ENCODE measurements at places on chromosomes 4 and X. TPM values are rescaled to one million over a fixed set of nuclear protein-coding genes. Genes with fewer than 3 reads are reported as not detected.

EDNRA gene
- 0.21 TPM for total RNA-seq

CTAG1B gene
- total RNA-seq: not detected

SLC7A11 gene
- 18.7 TPM for total RNA-seq

SULT1E1 gene
- not detected for total RNA-seq

PRKG2 gene
- 0.74 TPM for total RNA-seq

NSUN7 gene
- 0.26 TPM for total RNA-seq

P2RY10 gene
- total RNA-seq: not detected

HELT gene
- not detected for total RNA-seq
